Right ventricle myocardium inferior (tissue), 1 donor: ENCODE measurements at places on chromosomes 5 and 9.

- no peak for DNase-seq
Measured at GRCh38 chr5:177604116-177604521, 4.2 kb downstream of the B4GALT7 start.

GRCh38 chr9:19386502-19387044 lies 6.5 kb upstream of the RPS6 start:
- DNase-seq: no peak

DNA sequence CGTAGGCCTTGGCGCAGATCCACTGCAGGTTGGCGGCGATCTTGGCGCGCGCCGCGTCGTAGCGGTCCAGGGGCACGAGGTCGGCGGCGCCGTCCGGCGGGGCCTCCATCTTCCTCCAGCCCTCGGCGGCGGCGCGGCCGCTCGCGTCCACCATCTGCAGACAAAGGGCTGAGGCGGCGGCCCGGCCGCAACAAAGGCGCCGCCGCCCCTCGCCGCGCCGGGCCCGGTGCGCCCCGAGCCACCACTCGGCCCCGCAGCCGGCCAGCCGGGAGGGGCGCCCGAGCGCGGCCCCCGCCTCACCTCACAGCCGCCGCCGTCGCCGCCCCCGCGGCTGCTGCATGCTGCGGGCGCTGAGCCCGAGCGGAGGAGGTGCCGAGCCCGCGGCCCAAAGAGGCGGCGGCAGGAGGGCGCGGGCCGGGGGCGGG lies 328 bp downstream of the CAMSAP1 start:
- peak; percentile 78 for DNase-seq

DNA sequence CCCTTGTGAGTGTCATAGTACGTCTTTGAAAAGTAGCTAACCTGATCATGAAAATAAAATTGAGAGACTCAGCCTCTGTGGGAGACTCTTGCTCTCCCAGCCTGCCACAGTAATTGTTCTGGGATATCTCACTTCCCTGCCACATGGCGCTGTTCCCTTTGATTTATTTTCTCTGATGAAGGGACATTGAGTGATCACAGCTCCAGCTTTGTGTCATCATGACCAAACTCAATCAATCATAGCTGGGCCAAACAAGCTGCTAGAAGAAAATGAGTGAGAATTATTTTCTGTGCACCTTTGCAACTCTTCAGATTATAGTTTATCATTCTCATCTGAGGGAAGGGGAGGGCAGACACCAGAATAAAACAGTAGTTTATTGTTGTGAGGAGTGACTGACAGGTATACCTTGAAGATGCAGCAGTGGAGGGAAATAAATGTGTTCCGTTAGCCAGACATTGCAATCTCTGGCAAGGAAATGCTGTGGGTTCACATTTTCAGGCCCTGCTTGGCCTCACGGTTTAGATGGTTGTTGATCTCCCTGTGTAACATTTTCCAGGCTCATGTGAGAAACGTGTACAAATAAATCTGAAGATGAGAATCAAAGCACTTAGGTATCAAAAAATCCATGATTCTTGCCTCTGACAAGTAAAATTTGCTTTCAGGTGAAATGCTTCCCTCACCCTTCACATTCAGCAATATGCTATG lies 174.7 kb upstream of the FBXL17 start:
- DNase-seq: no peak

DNA sequence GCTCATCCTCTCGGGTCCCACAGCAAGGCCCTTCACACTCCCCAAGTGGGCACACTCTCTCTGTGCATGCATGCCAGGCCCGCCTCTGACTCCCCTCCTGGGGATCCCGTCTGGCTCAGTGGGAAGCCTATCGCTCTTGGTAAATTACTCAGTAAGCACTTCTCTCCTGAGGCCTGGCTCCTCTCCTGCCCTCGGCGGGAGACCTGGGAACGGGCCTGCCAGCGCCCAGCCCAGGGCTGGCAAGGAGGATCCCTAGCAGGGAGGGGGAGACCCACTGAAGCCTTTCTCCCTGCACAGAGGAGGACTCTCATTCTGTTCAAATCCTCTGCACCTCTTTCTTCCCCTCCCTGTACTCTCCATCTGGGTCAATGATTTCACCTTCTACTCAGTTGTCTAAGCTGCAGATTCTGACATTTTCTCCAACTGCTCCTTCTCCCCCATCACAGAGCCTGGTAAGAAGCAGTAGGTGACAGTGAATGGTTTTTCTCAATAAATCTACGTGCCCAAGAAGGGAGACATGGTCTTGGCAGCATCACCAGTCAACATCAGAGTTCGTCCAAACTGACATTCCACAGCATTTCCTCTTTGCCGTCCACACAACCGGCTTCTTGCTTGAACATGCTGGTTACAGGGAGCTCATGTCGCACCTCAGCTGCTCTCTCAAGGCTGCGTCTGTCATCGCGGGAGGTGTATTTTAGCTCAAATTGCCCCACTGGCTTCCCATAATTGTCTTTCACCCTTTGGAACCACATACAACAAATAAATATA lies 81.9 kb downstream of the GPR21 start:
- DNase-seq: no peak

DNA sequence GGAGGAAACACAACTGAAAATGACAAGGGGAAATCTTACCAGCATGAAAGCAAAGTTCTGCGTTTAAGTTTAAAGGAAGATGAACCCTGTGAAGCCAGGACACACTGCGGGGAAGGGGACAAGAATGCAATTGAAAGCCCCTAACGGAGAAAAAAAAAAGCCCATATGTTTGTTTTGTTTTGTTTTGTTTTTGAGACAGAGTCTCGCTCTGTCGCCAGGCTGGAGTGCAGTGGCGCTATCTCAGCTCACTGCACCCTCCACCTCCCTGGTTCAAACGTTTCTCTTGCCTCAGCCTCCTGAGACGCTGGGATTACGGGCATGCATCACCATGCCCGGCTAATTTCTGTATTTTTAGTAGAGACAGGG lies 2.9 kb downstream of the STK10 start:
- no peak for DNase-seq

GRCh38 chr9:71303351-71303750 lies 181.9 kb upstream of the TRPM3 start:
- DNase-seq: no peak

DNA sequence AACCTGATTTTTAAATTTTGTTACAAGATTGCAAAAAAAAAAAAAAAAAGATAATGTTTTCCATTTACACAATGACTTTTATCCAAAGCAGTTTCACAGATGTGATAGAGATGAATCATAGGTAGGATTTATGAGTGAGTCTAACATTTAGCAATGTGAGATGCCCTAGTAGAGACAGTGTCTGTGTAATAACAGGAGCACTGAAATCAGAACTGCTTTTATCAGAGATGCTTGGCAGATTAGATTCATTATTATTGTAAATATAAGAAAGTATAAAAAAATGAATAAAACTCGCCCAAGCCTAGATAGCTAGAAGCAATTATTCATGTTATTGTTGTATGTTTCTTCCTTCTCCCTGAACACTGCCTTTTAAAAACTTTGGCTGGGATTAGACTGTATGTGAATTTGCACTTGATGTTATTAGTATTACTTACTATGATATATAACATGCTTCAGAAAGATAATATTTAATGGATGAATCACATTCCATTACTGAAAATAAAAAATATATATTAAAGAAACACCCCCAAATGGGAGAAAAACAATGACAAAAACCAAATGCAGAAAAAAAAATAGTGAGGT lies 567.3 kb upstream of the KLF4 start:
- DNase-seq: no peak

GRCh38 chr5:134000091-134000511 lies 4.7 kb downstream of the VDAC1 start:
- no peak for DNase-seq

- no peak for DNase-seq
Measured at GRCh38 chr5:111262815-111263214, 38.6 kb downstream of the CAMK4 start.

- peak; percentile 74 for DNase-seq
Measured at GRCh38 chr5:58019614-58020013, 440.3 kb downstream of the PLK2 start.

GRCh38 chr5:144187699-144188294 lies 17.1 kb downstream of the KCTD16 start:
- DNase-seq: peak; percentile 58

DNA sequence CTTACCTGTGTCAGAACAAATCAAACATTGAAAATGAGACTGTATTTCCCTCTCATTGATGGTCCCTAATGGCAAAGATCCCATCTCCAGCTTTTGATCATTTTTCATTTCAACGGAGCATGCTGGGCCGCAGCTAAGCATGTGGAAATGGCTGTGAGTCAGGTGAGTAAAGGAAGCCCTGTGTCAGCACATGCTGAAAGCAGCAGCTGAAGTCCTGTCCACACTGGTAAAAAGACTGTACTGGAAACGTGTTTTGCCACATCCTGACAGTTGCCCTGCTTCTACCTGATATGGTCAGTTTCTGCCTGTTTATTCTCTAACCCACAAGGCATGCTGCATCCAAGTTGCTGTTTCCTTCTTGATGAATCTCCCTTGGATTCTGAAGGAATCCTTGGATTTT lies 330.1 kb downstream of the EFNA5 start:
- DNase-seq: no peak
